Chondrocyte (in vitro differentiated cells): ENCODE measurements at places on chromosomes 4 and X. TPM values are rescaled to one million over a fixed set of nuclear protein-coding genes. Genes with fewer than 3 reads are reported as not detected.

NLGN3 gene
- 0.52 to 1.1 TPM (median 0.87 TPM) in 3 replicates for total RNA-seq

- DNase-seq = no peak
These were observed 110.1 kb downstream of the USP46 start for GRCh38 chr4:52548818-52549570.

CXCL6 gene
- not detected in 3 replicates for total RNA-seq

DNA sequence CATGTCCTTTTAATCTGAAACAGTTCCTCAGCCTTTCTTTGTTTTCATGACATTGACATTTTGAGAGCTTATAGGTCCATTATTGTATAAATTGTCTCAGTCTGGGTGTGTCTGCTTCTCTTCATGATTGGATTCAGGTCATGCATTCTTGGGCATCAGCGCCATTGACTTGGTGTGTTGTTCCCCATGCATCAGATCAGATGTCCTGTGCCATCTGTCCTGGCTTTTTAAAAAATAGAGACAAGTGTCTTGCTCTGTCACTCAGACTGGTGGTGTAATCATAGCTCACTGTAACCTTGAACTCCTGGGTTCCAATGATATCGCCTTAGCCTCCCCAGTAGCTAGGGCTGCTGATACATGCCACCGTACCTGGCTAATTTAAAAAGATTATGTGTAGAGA lies 55.7 kb downstream of the TBC1D14 start:
- no peak for DNase-seq

GRCh38 chrX:362351-362750 lies 24.4 kb downstream of the PPP2R3B start:
- peak; percentile 64 for DNase-seq

DNA sequence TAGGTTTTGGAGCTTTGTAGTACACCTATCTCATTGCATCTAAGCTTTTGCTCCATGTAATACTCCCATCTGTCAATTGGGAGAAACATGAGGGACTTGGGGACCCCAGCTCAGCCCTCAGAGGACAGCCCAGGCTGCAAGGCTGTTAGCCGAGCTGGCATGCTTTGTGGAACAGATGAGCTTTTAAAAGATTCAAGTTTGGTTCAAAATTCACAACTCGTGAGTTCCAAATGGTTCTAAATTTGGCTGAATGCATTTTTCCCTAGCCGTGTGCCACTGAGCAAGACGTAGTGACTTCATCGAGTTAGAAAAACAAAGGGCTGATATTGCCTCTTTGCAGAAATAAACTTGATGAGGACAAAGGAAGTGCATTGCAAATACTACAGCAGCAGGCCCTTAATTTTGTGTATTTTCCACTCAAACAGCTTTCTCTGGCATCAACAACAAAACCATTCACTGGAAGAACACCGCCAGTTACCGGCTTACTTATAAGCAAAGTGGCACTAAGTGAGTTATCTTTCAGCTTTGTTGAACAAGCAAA lies 165.0 kb upstream of the HS3ST1 start:
- DNase-seq = no peak

- DNase-seq = no peak
These were observed 12.2 kb upstream of the CLGN start for GRCh38 chr4:140439644-140440142.

SH3RF1 gene
- total RNA-seq = 21.8 to 28.1 TPM (median 25.2 TPM) in 3 replicates

DNA sequence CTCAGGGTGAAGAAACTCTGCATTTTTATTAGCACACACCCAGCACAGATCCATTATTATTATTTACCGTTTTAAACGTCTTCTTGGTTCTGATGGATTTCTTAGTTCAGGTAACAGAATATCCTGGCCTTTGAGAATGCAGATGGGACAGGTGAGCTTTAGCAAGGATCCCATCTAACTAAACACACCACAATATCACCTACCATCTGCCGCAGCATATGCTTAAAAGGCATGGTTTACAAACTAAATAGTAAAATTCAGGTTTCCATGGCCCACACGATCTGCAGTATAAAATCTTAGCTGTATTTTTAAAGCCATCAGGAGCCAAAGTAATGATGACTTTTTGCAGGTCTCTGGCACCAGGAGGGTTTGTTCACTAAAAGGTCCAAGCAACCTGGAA lies 31.7 kb upstream of the GATB start:
- no peak for DNase-seq

CNKSR2 gene
- total RNA-seq = 1.7 to 4.1 TPM (median 1.8 TPM) in 3 replicates

GRCh38 chrX:118348186-118348810 lies 2.4 kb downstream of the WDR44 start:
- DNase-seq = no peak

DNA sequence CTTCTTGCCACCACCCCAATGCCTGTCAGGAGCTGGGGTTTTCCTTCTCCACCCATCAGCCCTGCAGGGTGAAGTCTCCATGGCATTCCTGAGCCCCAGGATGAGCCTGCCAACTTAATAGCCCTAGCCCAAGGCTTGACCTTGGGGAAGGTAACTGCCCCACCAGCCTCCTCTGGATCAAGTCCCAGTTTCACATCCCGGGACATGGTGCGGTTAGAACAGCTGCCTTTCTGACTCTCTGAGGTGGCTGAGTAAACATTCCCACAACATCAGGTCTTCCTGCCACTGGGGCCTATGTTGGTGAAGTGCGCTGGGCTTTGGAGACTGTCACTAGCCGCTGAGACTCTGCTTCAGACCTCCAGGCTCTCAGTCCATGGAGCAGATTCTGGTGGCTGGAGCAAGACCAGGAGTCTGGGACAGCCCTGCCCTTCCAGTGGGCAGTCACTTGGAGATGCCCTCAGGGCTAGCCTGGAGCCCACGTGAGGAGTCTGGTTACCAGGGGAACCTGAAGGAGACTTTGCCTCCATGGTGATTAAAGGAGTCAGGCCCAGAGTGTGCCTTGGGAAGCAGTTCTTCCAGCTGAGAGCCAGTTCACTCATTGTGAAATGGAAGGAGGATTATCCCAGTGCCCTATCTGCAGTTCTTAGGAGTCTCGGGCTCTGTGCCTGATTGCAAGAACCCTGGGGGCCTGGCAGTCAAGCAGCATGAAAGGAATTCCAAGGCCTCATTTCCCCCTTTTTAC lies 56.8 kb downstream of the SMIM20 start:
- peak; percentile 74 for DNase-seq

CLDN34 gene
- total RNA-seq = not detected in 3 replicates

ADAMTS3 gene
- total RNA-seq = 0.60 to 3.0 TPM (median 0.74 TPM) in 3 replicates

DNA sequence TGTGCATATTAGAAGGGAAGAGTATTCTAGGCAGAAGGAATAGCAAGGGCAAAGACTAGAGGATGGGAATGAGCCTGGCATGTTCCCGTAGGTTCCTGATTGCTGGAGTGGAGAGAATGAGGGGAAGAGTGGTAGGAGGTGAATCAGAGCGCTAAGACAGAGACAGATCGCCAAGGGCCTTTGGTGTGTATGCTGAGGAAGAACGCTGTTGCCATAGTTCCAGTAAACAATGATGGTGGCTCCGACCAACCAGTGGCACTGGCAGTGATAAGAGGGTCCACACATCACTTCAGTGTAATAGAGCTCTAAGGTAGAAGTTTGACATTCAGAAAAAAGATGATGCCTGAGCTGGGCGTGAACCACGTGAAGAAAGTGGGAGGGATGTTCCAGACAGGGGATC lies 966 bp downstream of the TBC1D25 start:
- no peak for DNase-seq

CDX4 gene
- total RNA-seq = not detected in 3 replicates

ASB9 gene
- not detected in 3 replicates for total RNA-seq

GRCh38 chr4:124526331-124526730 lies 186.2 kb downstream of the ANKRD50 start:
- DNase-seq = no peak

DNA sequence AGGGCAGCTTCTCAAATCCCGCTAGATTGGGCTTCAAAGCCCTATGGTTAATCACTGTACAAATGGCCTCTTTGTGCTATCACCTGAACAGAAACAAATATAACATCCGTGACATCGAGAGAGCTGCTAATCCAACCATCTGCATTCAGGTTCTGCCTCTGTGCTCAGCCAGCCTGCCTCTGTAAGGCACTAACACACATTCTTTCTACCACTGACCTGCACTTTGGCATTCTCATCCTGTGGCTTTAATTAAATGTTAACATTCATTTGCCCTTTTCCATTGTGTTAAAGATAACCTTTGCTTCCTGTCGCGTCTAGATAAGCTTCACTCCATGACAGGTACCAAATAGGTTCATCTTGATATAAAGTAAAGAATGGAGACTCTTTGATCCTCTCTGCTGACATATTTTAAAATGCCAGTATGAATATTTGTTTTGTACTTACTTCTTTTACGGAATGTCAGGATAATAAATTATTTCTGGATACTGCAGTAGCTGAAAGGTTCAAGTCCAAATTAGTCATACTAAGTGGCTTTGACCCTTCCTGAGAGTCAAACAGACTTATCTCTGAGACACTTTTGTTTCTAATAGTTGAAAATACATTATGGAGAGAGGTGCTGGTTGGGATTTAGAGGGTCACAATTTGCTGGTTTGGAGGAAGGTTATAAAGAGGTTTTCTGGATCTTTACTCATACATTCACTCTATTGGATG lies 505.7 kb downstream of the PACRGL start:
- DNase-seq = no peak

GRCh38 chr4:95599777-95600400 lies 51.1 kb upstream of the UNC5C start:
- DNase-seq = no peak

DMP1 gene
- not detected in 3 replicates for total RNA-seq

GRCh38 chr4:26493461-26493860 lies 3.2 kb upstream of the CCKAR start:
- no peak for DNase-seq

- DNase-seq = no peak
These were observed 344.6 kb upstream of the CTSO start for GRCh38 chr4:156298230-156298629.

TREX2 gene
- 0.80 to 1.6 TPM (median 1.6 TPM) in 3 replicates for total RNA-seq

SH3D19 gene
- 31.2 to 57.5 TPM (median 32.0 TPM) in 3 replicates for total RNA-seq

CSAG2 gene
- not detected in 3 replicates for total RNA-seq

DMRTC1 gene
- total RNA-seq = not detected in 3 replicates

TRMT10A gene
- total RNA-seq = 3.6 to 4.7 TPM (median 4.2 TPM) in 3 replicates

CORIN gene
- 1.9 to 4.4 TPM (median 2.1 TPM) in 3 replicates for total RNA-seq

- no peak for DNase-seq
These were observed 300.7 kb downstream of the USP46 start for GRCh38 chr4:52358366-52358765.

DNA sequence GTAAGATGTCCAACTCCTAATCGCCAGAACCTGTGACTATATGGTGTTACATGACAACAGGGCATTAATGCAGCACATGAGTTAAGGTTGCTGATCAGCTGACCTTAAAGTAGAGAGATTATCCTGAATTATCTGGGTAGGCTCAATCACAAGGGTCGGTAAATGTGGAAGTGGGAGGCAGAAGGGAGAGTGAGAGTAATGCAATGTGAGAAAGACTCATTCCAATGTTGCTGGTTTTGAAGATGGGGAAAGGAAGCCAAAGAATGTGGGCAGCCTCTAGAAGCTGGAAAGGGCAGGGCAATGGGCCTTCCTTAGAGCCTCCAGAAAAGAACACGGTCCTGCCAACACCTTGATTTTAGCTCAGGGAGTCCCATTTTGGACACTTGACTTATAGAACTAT lies 67.4 kb downstream of the STX18 start:
- no peak for DNase-seq

DNA sequence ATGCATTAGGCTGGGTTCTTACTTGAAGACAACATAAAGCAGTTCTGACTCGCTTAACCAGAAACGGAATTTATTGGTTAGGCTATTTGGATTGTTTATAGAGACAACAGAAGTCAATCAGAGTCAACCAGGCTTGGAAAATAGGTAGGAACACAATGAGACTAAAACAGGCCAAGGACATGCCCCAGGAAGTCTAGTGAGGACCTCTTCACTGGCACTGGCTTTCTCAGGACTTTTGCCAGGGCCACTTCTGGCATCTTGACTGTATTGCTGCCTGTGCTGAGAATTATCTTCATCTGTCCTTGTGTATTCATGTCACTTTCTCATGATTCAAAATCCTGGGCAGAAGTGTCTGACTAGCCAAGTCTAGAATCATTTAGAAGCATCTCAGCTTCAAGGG lies 19.6 kb downstream of the PGAM4 start:
- no peak for DNase-seq

DNA sequence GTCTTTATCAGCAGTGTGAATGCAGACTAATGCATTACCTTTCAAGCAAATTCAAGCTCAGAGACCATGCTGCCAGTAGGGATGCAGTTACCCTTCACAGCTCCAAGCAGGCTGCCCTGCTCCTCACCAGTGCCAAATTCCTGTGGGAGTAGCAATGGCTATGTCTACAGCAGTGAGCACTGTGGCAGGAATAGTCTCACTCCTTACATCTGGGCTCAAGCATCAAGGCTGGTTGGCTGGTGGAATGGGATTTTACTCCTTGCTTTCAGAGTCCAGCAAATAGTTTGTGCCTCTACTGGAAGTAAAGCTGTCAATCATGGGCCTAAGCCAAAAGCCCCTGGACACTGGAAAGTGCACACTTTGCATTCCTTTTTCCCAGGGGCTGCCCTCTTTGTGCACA lies 1030.8 kb downstream of the SH3BGRL start:
- peak; percentile 58 for DNase-seq

MAB21L2 gene
- 4.2 to 48.3 TPM (median 4.6 TPM) in 3 replicates for total RNA-seq

NAA11 gene
- not detected in 3 replicates for total RNA-seq
